Endothelial cell of umbilical vein (primary cell): ENCODE measurements at places on chromosomes 2 and 18.
A peak's percentile ranks its signal among the peaks of the same experiment; 100 is the strongest.

GRCh38 chr2:138493334-138493733 is 8.2 kb upstream of the SPOPL start:
- DNase-seq, result no peak

DNA sequence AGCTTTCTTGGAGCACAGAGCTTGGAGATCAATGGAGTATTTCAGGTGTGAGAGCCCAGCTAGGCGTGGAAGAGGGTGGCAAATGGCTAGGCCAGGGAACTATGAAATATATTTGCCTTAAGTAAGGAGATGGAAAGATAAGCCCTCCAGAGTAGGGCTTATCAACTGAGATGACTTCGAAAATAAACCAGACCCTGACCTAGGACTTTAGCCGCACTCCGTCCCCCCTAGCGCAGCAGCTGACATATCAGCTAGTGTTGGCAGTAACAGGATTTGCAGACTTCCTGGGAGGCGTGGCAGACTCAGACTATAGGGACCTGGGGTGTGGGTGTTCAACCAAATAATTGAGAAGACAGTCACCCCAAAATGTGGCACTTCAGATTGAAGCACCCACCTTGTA is 127.7 kb upstream of the EPAS1 start:
- DNase-seq, result no peak

- peak; percentile 78 for DNase-seq
Measured at GRCh38 chr2:196453613-196454047, 185.9 kb upstream of the CCDC150 start.

DNA sequence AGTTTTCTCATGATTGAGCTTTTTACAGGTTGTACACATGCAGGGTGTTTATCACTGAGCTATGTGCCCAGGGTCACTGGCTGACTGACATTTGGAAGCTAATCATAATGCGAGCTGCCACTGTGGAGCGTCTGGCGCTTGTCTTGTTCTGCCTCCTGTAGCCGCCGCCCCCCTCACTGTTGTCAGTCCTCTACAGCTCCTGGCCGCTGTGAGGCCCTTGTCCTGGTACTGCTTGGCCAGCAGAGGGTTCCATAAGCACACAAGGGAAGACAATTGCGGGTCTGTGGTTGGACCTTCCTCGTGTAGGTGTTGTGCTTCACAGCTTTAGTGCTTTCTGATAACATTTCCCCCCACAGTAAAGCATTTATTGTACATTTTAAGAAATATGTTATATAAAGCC is 105.6 kb upstream of the LDLRAD4 start:
- peak; percentile 64 for DNase-seq

- no peak for DNase-seq
Measured at GRCh38 chr2:181326661-181327060, 130.5 kb upstream of the ITGA4 start.

DNA sequence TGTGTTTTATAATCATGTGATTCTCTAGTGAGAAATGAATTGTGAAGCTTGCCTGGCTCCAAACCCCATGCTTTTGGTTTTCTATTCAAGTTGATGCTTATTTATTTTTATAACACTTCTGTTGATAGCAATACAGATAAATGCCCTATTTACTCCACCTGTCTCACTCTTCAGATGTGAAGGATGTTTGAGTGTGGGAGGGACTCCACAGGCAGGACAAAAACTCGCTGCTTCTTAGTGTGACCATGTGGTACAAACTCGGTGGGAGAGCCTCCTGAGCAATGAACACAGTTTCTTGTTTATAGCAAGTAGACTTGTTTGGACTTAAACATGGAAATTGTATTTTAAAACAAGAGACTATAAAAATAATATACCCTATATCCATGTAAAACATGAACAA is 219.7 kb downstream of the GULP1 start:
- no peak for DNase-seq

DNA sequence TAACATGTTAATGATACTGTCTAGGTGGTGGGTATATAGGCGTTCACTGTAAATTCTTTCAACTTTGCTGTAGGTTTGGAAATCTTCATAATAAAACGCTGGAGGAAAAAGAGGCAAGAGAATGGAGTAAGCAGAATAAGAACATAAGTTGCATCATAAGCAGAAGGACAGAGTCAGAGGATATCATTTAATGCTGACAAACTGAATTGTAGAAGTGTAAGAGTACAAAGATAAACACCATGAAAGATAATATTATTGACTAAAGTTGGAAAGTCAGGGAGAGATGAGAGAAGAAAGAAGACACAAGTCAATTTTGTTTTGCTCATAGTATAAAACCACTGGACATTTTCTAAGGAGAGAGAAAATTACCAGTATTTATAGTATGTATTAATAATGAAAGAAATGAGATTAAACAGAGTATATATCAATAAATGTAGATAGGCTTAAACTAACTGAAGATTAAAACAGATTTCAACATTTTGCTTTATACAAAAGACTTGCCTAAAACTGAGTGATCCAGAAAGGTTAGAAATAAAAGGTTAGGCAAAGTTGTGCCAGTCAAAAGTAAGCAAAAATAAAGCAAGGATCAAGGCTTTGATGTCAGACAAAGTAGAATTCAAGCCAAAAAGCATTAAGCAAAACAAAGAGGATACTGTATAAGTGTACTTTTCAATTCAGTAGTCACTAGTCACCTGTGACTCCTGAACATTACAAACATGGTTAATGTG is 42.4 kb upstream of the VIT start:
- DNase-seq, result no peak

DNA sequence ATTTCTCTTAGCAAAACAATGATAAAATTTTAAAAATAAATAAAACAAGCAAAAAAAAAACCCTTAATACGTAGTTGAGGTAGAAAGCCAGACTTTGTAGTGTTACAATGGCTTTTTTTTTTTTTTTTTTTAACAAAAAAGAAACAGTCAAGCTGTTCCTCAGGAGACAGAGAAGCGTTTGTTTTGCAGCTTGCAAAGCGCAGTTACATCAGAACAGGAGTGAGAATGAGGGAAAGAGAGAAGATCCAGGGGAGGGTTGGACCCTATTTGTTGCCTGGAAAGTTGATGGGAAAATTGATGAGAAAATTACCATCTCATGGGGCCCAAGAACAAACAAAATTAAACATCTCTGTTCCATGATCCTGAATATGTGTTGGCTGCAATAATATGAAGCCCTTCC is 146.5 kb downstream of the NETO1 start:
- no peak for DNase-seq

GRCh38 chr2:74585406-74586185 is 31.1 kb downstream of the DOK1 start:
- no peak for DNase-seq

GRCh38 chr18:33818145-33818544 is 240.1 kb downstream of the ASXL3 start:
- no peak for DNase-seq

DNA sequence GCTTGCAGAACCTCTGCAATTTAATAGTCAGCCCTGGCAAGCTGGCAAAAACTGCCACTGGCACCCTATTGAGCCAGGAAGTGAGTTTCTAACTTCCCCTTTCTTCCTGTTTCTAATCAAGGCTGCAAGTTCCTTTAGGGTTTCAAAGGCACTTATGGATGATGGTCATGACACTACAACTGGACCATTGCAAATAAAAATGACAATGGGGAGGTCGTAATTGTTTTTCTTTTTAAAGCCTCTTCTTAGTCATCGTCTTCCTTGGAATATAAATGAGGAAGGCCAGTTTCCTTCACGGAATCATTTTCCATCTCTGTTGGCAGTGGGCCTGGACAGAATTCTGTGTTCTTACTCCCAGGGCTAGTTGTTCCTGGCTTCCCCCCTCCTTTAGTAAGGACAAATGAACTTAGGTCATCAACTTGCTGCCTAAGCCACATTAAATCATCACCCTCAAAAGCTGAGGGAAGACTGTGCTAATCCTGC is 35.8 kb downstream of the SH3RF3 start:
- peak; percentile 95 for DNase-seq

- peak; percentile 12 for DNase-seq
Measured at GRCh38 chr2:40164736-40165508, 287.0 kb downstream of the SLC8A1 start.

DNA sequence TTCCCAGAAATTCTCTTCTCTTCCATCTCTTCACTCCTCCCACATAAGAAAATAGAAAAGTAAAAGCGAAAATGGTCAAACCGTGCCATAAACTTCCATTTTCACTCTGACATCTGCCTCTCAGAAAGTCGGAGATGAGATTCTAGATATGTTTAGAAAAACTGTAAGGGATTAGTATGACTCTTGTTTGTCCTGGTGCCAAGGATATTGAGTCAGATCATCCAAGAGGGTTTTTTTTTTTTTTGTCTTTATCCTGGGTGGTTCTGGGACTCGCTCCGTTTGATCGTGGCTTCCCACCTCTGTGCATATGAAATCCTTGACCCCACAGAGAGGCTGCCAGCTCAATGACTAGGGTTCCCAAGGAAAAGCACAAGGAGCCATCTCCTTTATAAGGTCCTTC is 17.3 kb downstream of the EN1 start:
- DNase-seq, result no peak

DNA sequence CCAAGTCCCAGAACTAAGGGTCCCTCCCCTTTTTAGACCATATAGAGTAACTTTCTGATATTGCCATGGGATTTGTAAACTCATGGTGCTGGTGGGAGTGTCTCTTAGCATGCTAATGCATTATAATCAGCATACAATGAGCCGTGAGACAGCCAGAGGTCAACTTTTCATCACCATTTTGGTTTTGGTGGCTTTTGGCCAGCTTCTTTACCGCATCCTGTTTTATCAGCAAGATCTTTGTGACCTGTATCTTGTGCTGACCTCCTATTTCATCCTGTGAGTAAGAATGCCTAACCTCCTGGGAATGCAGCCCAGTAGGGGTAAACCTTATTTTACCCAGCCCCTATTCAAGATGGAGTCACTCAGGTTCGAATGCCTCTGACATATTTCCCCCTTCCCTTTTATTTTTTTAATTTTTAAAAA is 148.2 kb downstream of the PHLPP1 start:
- DNase-seq, result peak; percentile 35

GRCh38 chr2:183371545-183371944 is 247.3 kb downstream of the NUP35 start:
- DNase-seq, result peak; percentile 26

GRCh38 chr2:6069381-6069780 is 377.2 kb downstream of the SOX11 start:
- DNase-seq, result no peak

DNA sequence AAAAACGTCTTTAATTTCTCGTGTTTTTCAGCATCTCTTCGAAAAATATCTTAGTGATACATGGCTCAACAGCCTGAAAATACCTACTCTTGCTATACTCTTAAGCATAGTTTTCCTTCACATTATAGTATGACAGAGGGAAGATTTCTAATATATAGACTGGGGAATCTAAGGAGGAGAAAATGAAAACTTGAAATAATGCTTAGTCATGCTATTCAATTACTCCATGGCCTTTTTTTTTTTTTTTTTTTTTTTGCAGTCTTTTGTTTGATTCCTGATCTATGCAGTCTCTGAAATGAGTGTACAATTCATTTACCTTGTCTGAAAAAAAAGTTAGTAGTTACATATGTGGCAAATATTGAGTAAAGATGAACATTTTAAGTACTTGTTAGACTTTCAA is 337.8 kb downstream of the ARHGAP15 start:
- DNase-seq, result no peak

DNA sequence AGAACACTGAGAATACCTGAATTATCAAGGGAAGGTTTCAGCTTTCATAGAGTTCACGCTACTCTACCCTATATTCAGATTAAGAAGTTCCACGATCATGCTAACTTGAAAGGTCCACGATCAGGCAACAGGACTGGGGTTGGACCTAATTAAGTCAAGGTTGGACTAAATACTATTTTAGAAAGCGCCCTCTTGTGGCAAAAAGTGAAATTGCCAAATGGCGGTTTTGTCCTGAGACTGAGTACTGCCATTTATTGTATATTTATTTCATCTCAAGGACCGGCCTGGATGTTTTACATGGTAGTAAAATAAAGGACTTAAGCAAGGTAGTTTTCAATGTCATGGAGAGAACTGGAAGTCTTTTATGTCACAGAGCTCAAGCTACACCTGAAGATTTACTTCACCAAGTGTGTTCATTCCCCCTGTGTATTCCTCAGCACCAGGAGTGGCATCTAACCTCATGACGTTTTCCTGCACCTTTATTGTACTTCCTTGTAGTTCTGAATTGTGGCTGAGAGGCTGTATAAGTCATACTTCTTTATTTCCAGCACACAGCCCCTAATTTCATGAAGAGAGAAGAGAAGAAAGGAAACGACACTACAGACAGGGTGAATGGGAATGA is 56.8 kb downstream of the SRD5A2 start:
- DNase-seq, result peak; percentile 35

DNA sequence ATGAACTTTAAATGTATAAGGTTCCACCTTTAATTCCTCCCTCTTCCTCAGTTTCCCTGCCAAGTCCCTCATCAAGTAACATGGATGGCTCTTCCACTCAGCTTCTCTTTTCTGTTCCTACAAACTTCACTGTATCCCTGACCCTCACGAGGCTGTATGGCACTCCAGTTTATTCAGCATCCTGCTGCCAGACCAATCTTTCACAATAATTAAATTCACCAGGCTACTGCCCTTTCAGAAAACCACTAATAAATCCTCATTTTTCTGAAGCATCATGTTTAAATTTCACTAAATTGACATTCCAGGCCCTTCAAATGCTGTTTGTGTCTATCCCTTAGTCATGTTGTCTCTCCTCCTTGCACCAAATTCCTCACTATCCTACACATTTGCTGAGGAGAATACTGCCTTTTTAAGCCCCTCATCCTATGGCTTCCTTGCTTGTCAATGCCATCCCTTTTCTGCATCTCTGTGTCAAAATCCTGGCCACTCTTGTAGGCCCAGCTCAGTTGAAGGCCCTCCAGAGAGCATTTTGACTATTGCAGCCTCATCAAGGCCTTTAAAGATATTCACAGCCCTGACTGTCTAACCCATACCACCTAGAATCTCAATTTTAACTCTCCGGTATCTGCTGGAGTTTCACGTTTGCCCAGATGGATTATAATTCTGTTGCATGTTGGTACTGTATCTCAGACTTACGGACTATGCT is 22.8 kb upstream of the ASNSD1 start:
- DNase-seq, result no peak

DNA sequence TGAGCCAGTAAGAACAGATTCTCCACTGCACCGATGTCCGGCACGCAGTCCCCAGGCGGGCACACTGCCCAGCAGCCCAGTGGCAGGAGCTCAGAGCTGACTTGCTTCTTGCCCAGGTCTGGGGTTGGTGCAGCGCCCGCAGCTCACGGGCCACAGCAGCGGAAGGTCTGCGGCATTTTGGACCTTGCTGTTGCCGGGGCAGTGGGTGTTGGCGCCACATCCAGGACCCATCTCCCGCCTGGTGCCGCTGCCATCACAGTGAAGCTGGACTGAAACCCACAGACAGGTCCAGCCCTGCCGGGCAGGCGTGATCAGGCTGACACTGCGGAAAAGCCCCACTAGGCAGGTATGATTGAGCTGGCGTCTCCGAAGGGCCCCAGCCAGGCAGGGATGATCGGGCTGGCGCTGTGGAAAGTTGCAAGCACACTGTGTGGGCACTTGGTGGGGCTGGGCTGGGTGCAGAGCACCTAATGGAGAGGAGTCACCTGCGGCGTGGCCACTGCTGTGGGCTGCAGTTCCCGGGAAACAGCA is 75.5 kb downstream of the SLC66A2 start:
- DNase-seq, result no peak
